SJSA1 (cell line): ENCODE measurements at places on chromosomes 16 and 17. TPM values are rescaled to one million over a fixed set of nuclear protein-coding genes. Genes with fewer than 3 reads are reported as not detected.
A peak's percentile ranks its signal among the peaks of the same experiment; 100 is the strongest.

DNA sequence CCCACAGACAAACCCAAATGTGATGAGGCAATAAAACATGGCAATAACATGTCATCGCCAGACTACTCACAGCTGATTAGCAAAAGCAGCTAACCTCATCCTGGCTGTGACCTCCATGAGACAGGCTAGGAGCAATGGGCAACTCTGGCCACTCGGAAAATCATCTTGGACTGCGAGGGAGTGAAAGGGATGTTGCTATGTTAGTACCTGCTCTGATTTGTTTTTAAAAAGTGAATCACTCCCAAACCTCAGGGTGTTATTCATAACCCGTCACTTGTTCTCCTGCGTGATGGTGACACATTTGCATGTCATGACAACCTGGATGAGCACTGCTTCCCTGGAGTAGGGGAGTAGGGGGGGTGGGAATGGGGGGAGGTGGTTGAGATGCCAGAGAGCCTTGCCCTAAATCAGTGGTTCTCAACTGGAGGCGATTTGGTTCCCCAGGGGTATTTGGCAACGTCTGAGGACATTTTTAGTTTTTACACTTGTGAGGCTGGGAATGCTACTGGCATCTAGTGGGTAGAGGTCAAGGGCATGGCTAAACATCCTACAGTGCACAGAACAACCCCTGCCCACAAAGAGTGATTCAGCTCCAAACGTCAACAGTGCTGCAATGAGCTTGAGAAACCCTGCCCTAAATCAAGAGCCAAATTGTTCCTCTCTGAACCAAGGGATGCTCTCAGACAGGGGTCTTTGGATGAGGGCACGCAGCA lies 241.7 kb downstream of the SOX9 start:
- DNase-seq, result no peak

DNA sequence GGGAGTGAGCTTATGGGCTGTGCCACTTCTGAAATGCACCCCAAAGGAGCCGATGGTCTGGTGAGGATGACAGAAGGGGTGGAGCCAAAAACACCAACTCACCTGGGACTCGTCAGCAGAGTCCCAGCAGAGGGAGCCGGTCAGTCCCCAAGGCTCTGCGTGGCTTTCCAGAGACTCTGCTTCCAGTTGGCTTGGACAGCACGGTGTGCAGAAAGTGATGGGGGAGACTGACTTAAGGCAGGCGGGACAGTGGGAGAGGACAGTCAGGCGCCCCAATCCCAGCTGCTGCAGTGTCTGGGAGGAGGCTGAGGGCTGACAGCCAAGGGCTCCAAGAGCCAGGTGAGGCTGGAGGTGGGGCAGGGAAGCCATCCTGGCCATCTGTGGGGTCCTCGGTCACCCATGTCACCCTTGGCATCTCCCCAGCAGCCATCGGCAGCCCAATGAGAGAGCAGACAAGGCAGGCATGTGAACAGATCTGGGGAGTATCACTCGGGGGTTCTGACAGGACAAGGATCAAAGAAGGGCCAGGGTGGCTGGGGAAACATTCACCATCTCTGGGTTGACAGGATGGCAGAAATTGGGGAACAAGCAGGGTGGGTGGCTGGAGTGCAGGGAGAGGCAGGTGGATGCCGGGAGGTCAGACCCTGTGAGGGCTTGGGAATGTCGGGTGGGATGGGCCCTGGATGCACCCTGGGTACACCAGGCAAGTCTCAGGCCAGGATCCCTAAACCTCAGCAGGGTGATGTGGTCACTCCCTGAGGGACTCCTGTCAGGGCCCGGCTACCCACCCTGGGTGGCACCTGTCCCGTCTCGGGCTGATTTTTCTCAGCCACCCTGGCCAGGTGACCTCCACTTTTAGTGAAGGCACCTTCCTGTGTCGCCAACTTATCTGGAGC lies 8.9 kb upstream of the KRTAP17-1 start:
- DNase-seq, result no peak

DNA sequence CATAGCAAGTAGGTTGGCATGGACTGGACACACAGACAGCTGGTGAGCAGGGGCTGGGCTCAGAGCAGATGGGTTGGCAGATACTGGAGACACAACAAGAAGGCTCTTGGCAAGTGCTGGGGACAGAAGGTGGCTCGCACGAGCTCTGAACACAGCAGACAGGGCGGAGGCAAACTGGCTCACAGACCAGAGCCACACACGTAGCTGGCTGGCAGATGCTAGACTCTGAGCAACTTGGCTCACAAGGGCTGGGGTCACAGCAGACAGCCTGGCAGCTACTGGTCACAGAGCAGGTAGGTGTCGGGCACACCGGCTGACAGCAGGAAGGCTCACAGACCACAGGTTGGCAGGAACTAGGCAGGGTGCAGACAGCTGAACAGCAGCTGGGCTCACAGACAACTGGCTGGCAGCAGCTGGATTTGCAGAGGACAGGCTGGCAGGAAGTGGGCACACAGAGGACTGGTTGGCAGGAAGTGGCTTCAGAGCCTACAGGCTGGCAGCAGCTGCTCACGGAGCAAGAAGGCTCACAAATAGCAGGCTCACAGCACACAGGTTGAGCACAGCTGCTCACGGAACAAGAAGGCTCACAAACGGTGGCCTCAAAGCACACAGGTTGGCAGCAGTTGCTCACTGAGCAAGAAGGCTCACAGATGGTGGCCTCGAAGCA lies 725 bp downstream of the KRTAP16-1 start:
- DNase-seq, result no peak

DNA sequence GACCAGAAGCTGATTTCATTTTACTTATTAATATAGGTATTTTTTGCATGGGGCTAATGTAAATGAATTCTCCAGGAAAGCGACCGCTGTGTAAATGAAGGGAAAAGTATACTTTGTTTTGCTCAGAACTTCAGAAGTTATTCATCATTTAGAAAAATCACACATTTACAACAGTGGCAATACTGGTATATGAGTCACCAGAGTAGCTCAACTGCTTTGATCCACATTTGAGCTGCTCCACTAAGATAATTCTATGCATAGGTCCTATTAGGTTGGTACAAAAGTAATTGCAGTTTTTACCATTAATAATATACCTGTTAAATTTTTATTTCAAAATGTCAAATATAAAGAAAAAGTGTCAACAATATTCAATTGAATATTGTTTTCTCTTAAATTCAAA lies 22.9 kb upstream of the DYNLRB2 start:
- DNase-seq, result no peak

- no peak for DNase-seq
These were observed 7.6 kb upstream of the ARHGAP27 start for GRCh38 chr17:45440161-45440778.

- DNase-seq, result no peak
These were observed 26.1 kb downstream of the GPR142 start for GRCh38 chr17:74393346-74393942.

- no peak for DNase-seq
These were observed 28.7 kb downstream of the ARHGAP27 start for GRCh38 chr17:45403906-45404490.

- peak; percentile 90 for DNase-seq
These were observed 61.9 kb upstream of the CIBAR2 start for GRCh38 chr16:85173981-85174751.

DNA sequence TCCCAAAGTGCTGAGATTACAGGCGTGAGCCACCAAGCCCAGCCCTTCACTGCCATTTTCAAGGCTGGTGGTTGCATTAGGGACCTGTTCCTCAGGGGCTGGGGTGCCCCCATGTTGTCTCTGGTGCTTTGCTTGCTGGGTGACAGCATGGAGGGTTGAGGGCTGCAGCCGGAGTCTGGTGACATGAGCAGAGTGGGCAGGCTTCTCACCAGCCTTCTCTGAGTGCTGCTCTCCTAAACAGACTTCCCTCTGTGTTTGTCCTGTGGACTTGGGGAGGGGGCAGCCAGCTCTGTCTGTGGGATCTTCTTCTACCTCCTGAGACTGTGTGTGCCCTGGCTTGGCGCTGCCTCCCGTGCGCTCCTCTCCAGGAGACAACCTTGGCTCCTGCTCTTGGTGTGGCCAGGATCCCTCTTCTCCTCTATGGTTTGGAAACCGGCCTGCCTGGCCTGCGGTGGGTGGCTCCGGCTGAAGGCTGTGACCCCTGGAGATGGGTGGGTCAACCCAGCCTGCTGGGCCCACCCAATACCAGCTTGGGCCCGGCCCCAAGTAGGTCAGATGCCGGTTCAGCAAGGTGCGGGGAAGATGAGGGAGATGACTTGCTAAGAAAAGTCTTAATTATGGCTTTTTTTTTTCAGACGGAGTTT lies 72.1 kb downstream of the PDPK1 start:
- no peak for DNase-seq

GRCh38 chr16:63447121-63447520 lies 1410.9 kb upstream of the CDH8 start:
- no peak for DNase-seq

DNA sequence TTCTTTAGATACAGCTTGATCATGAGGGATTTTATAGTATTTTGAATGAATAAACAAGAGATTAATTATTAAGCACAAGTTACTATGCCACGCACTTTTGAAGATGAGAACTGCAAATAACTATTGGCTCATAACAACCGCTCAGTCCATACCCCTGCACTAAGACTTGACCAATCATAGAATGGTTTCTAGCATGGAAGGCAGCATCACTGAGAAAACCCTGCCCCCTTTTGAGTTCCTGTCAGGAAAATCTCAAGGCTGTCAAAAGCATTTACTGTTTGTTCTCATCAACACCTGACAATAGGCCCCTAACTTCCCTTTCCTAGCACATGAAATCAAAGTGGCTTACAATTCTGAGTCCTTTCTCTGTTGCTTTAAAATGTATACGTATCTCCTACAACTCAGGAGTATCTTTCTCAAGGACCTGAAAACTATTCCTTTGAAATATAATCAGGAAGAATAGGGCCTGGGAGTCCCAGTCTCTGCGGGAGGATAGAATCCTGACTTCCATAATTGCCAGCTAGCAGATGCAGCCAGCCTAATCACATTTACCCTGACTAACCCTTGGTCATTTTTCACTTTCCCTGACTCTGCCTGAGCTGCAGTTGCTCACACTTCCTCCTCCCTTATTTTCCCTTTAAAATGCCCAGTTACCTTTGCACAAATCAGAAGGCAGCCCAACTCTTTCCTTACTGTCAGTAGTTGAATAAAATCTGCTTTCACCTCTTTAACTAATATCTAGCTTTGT lies 9.1 kb upstream of the MMD start:
- DNase-seq, result no peak

DNA sequence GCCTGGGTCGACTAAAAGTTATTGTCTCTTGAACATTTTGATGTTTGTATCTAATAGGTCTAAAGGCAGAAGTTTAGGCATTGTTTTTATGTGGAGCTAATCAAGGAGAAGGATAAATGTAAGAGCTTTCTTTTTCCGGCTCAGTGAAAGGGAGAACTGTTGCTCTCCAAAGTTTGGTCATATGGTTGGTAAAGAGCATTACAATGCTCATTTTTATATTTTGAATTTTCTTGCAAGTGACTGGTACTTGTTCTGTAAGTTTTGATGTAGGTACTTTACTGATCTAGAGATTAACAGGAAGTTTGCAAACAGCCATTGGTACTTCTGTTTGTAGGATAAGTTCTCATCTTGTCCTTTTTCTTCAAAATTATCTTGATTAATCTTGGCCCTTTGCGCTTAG lies 30.9 kb upstream of the BCAS3 start:
- DNase-seq, result no peak

GRCh38 chr16:2874032-2874911 lies 8.7 kb upstream of the FLYWCH2 start:
- no peak for DNase-seq

GRCh38 chr17:3029213-3029913 lies 34.0 kb downstream of the OR1D5 start:
- no peak for DNase-seq

Gene CD300LG
- not detected in 2 replicates for total RNA-seq

Gene KRT33A
- total RNA-seq, result not detected in 2 replicates

Gene FLCN
- total RNA-seq, result 14.3 and 18.6 TPM in 2 replicates

Gene SULT1A1
- total RNA-seq, result 0.79 TPM in 1 of 2 replicates, not detected in the other

Gene LPO
- total RNA-seq, result not detected in 2 replicates

Gene SOCS7
- 10.8 and 14.2 TPM in 2 replicates for total RNA-seq

Gene NACA2
- total RNA-seq, result not detected in 2 replicates

Gene TMEM106A
- total RNA-seq, result 3.9 and 6.2 TPM in 2 replicates

Gene MLKL
- 4.2 and 6.8 TPM in 2 replicates for total RNA-seq

Gene CMTM2
- total RNA-seq, result 1.6 TPM in 1 of 2 replicates, not detected in the other

Gene SUPT4H1
- total RNA-seq, result 73.9 and 81.0 TPM in 2 replicates

Gene CHRNE
- total RNA-seq, result 0.29 TPM in 1 of 2 replicates, not detected in the other

Gene GAS2L2
- not detected in 2 replicates for total RNA-seq

Gene SRR
- total RNA-seq, result 8.9 and 32.3 TPM in 2 replicates
